ENCODE measurements at places on chromosomes 6 and 20.

GRCh38 chr6:37480951-37481534 lies 18.6 kb downstream of the CCDC167 start:
- ATAC-seq, result no peak

DNA sequence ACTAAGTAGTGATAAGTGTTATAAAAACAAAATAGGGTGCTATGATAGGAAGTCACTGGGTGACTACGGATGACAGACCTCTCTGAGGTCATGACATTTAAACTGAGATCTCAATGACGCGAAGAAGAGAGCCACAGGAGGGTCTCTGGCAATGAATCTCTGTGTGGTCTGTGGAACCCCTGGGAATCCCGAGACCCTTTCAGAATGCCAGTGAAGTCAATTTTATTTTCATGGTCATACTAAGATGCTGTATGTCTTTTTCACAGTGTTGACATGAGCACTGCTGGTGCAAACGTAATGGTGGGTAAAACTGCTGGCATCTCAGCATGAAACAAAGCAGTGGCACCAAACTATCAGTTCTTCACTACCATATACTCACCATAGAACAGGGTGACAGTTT lies 155.0 kb downstream of the GJA10 start:
- no peak for ATAC-seq

DNA sequence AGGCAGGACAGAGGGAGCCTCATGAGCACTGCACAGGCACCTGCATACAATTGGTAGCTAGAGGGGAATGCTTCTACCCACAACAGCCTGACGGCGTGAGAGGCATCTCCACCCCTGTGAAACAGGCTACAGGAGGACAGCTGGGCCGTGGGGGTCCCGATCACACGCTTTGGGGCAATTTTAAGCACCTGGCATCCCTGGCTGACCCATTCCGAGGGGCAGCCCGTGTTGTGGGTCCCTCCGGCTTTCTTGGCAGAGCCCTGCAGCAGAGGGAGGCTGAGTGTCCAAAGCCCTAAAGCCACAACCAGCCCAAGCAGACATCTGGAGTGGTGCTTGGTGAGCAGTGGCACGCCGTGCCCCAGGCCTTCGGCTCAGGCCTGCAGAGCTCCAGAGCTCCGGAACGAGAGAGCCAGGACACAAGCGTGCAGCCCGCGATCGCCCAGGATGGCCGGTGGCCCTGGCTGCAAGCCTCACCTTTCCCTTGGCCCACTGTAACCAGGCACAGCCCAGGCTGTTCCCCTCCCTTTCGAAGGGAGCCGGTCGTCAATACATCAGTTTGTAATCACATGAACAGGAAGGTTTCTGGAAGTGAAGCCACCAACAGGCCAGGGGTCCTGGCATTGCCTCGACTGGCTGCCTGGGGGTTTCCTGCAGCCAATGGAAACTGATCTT lies 81.4 kb downstream of the DLL1 start:
- no peak for ATAC-seq

DNA sequence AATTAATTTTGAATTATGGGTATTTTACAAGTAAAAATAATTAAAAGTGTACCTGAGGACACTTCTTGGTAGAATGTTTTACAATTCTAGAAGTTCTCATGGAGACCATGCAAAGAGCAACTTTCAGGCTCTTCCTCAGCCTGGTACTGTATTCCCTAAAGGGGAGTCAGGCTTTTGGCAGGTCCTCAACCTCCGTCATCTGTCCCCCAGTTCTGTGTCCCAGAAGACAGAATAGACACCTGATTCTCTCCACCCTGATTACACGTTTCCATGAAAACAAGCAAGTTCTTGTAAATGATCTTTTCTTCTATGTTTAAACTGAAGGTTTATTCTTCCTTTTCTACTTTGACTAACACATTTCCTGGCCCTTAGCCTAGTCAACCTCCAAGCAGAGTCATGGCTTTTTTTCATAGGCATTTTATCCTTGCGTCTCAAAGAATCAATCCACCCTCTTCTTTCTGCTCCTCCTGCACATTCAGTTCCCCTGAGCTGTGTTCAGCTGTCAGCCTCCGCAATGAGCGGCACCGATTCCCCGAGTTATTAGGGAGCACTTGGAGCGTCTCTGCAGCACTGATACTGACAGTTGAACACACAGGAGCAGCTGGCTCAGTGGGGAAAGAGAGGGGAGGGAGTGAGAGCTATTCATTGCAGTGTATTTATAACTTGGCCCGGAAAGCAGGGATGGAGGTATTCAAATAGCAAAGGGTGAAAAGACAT lies 1082.4 kb upstream of the MAP3K7 start:
- no peak for ATAC-seq

- peak; percentile 86 for ATAC-seq
Measured at GRCh38 chr20:44092551-44093248, 94.3 kb downstream of the JPH2 start.

GRCh38 chr6:34601706-34602105 lies 45.6 kb upstream of the SPDEF start:
- no peak for ATAC-seq

DNA sequence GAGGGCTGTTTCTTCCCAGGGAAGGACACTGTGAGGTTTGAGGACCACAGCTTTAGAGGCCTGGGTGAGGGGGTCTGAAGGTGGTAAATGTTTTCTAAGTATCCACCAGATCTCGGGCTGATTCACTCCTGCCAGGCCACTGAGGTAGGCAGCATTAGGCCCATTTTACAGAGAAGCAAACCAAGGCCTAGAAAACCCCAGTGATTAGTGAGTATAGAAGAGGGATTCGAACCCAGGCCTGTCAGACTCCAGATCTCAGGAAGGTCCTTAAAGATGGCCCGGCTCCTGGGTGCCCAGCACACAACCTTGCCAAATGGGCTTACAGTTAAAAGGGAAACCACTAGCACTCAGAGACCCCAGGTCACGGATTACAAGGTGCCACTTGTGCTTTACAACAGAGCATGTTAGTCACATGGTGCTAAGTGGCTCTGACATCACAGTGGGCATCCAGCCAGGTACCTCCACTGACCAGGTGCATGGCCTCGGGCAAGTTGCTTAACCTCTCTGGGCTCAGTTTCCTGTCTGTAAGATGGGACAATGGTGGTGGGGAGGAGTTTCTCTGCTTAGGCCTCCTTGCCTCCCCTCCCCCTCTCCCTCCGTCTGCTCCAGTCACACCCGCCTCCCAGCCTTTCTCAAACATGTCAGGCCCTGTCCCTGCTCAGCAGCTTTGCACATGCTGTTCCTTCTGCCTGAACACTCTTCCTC lies 18.8 kb upstream of the SIRPA start:
- no peak for ATAC-seq

GRCh38 chr20:37345339-37346235 lies at the start of gene SRC:
SRC (plus strand) TSS chr20:37346140; CDS start chr20:37384154, 38,014 bp downstream.
- peak; percentile 73 for ATAC-seq

- peak; percentile 97 for ATAC-seq
Measured at GRCh38 chr6:37566111-37566949, 66.6 kb upstream of the CCDC167 start.

DNA sequence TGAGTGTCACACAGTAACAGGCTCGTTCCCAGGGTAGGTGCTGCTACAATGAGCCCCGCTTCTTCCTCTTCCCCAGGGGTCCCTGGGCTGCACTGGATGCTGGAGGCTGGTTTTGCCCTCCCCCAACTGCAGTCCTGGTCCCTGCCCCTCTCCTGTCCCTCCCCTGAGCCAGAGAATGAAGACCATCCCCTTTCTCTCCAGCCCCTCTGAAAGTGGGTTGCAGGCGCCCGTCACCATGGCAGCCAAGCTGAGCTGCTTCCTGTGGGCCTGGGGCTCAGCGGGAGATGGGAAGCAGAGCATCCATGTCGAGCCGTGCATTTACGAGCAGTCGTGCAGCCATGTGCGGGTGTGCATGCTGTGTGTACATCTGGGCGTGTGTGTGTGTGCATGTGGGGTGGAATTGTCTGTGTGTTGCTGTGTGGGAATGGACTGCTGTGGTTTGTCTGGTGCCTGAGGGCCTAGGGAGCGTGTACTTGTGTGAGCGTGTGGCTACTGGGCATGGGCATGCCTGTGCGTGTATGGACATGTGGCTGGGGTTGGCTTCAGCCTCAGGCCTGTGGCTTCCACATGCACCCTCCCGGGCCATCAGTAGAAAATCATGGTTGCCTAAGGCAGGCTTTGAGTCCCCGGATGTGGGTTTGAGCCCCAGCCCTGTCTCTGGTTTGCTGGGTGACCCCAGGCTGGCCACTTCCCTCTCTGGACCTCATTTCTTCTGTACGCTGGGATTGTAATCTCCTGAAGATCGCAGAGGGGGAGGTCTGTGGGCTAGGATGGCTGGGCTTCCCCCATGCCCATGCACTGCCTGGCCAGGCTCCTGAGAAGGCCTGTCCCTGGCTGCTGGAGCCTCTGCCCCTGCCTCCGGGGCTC lies 48.8 kb downstream of the SRC start:
- peak; percentile 25 for ATAC-seq

DNA sequence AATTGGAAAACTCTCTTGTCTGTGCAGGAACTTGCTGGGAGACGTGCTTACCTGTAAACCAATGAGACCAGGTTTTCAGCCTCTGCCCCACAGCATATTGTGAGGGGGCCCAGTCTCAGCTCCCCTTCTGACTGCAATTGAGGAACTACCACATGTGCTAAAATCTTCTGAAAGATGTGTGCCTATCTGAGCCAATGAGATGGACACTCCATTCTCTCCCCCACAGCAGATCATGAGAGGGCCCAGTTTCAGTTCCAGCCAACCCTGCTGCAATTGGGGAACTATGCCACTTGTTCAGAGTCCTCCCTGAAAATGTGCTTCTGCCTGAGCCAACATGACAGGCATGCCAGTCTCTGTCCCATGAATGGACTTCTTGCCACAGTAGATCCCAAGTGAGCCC lies 20.9 kb upstream of the PI3 start:
- no peak for ATAC-seq

GRCh38 chr6:53399027-53399344 lies 50.2 kb upstream of the ELOVL5 start:
- ATAC-seq, result no peak

GRCh38 chr6:52394251-52394666 lies 25.9 kb upstream of the EFHC1 start:
- no peak for ATAC-seq

GRCh38 chr6:1963596-1963995 lies 281.8 kb downstream of the GMDS start:
- ATAC-seq, result no peak

- ATAC-seq, result no peak
Measured at GRCh38 chr20:4040283-4041179, 25.2 kb upstream of the RNF24 start.

DNA sequence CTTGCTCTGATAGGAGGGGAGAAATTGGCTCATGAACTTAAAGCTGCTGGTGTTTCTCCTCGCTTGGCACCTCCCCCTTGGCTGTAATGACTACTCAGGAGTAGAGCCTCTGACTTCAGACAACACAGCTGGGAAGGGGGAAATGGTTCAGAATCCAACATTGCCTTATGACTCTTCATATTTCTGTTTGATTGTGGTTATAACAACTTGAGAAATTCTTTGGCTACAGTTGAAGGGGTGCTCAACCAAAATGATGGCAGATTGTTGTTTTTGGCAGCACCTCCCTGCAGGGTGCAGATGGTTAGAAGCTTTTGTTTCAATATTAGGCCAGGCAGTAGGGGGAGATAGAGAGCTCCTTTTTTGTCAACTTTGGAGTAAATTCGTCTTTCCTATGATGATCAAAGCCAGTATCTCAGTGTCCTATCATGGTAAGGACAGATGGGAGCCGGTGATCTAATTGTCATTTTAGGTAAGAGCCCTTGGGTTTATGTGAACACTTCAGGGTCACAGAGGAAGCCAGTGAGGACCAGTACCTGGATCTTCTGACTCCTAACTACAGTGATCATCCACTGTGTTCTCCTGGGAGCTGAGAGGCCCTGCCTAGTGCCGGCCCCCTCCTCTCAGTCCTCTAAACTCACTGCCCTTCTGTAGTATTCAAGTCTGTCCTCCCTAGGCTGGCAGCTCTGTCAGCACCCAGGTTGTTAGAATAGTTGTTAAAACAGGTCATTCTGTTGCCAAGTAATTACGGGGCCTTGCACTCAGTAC lies 39.9 kb downstream of the RPRD1B start:
- peak; percentile 85 for ATAC-seq

DNA sequence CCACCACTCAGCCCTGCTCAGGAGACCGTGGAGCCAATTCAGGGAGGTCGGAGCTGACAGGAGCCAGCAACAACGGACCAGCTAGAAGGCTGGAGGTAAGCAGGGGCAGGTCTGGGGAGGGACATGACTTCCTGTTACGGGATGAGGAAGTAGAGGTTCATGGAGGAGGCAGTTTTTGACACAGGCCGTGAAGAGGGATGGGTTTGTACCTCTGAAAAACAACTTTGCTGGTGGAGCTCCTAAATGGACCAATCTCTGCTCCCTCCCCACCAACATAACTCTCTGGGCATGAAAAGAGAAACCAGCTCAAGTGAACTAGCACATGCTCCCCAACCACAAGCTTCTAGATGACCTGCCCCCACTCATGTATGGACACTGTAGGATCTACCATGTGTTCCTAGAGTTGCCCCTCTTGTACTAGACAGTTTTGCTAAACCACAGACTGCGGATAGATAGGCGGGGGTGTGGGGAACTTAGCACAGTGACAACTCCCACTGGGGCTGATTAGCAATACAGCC lies 31.4 kb downstream of the RALGAPA2 start:
- ATAC-seq, result no peak

GRCh38 chr6:149389509-149390297 lies 10.4 kb upstream of the SUMO4 start:
- peak; percentile 44 for ATAC-seq

GRCh38 chr20:57957411-57958049 lies 247.7 kb upstream of the PMEPA1 start:
- no peak for ATAC-seq

DNA sequence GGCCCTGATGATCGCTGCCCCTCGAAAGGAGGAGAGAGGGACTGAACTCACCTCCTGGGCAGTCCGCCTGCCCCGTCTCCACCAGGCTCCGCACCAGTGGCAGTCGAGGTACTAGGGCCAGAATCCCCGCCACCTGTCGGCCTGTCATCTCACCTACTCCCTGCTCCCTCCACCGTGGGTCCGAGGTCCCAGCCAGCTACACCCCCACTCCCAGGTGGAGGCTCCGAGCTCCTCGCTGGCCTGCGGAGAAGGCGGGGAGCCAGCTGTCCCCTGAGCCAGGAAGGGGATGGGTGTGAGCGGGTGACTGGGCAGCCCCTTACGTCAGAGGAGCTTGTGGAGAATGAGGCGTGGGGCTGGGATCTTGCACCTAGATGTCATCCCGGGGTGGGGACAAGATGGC lies 1066.5 kb upstream of the MANEA start:
- no peak for ATAC-seq

DNA sequence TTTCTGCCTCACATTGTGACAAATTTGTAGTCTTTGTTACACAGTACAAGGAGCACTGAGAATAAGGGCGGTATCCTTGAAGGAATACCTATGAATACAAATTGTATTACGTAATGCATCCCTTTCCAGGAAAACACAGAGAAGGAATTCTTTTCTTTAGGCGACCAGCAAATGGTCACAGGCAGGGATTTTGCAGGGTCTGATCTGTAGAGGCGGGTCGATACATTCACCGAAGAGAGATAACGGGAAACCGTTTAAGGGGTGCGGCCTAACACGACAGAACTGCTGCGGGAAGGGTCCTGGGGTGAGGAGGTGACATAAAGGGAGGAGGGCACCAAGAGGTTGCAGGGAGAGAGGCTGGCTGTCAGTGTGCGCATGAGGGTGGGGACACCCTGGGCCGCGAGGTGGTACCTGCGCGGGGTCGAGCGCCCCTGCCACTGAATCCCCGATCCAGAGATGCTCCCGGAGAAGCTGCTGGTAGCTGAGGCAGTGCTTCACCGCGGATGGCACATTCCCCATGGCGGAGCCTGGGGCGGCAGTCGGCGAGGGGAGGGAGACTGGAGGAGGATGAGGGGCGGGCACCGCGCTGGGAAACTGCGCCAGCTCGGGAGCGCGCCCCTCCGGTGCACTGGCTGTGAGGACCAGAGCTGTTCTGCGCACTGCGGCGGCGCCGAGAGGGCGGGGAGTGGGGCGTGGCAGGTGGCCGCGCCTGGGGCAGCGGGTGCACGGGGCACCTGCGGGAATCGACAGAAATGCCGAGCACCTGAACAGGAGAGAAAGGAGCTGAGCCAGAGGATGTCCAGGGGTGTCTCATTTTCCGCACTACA lies at the start of gene HMGCLL1:
HMGCLL1 (minus strand) TSS at position 656 of the 827 bp plus-strand sequence; CDS start at position 519, 137 bp downstream.
- ATAC-seq, result peak; percentile 90

Measured in SK-N-SH treated with all-trans-retinoic acid at 6 μM for 48 hours (cell line).